Anterior cingulate cortex (tissue), 58 donors: ENCODE measurements at places on chromosomes 7 and 10.

- no peak for DNase-seq
Observed at GRCh38 chr10:33478089-33478674, 143.7 kb upstream of the NRP1 start.

DNA sequence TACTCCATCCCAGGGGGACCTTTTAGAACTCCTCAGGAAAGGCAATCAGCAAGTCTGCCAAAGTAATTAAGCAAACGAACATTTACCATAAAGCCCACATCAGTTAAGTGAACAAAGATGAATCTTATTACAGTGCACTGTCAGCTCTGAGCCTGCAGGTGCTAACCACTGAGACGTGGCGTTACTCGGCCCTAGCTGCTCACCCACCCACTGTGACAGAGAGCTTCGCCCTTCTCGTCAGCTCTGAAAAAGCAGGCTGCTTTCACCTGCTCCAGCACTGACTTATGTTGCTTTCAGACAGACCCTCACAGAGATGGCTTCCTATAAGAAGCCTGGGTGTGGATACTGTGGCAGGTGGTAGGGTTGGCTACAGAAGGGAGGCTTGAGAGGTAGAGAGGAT lies 57.7 kb upstream of the KCNIP2 start:
- no peak for DNase-seq

DNA sequence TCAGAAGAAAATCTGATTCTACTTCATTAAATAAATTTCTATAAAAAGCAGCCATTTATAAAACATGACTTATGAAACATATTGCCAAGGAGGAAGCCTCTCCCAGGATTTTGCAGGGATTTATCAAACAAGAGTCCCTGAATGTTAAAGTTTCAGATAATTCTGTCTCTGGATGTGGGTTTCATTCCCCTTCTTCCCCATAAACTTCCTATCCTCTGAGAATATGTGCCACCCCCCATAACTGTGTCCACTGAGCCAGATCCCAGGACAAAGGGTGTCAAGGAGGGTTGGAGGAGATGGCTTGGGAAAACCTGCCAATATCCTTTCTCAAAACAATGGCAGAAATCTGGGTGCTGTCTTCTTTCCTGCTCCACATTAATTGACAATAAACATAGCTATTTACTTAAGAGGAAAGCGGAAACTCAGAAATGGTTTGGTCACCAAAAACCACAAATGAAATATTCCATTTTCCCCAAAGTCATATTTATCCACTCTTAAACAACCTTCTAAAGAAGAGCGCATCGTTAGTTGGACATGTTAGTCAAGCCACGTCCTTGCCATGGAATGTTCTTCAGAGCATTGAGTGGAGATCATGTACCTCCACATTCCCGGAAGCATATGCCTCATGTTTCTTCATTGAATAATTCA lies 54.3 kb upstream of the AKR1E2 start:
- DNase-seq: no peak

- DNase-seq: no peak
Observed at GRCh38 chr10:121845044-121845784, 82.6 kb downstream of the ATE1 start.
